ENCODE measurements at places on chromosomes 11 and 22. TPM values are rescaled to one million over a fixed set of nuclear protein-coding genes. Genes with fewer than 3 reads are reported as not detected.

- no peak overlapping the region for H3K27ac ChIP-seq
- no peaks in the 10 kb centered on the region for H3K27me3 ChIP-seq
- no peaks in the 10 kb centered on the region for H3K36me3 ChIP-seq
- DNase-seq = no peak
Measured at GRCh38 chr11:85279267-85279666, 347.9 kb downstream of the DLG2 start.

DNA sequence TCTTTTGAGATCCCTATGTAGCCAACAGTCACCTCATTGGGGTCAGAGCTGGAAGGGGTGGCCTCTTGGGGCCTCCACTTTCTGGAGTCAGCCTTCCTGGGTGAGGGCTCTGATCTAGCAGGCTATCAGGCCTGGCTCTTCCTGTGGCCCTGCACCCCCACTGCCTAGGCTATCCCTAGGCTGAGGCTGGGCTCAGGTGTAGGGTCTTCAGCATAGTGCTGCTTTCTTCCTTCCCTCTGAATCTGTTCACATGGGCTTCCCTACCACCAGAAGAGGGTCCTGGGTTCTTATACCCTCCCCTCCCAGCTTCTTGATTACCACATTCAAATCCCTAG, 456 bp upstream of the SPI1 start:
- no peaks in the 10 kb centered on the region for H3K4me1 ChIP-seq
- no peak for DNase-seq
- H3K27ac ChIP-seq = no peak overlapping the region
- H3K36me3 ChIP-seq = no peaks in the 10 kb centered on the region

- DNase-seq = no peak
- H3K4me1 ChIP-seq = no peaks in the 10 kb centered on the region
- no peak overlapping the region for H3K4me3 ChIP-seq
- no peaks in the 10 kb centered on the region for H3K36me3 ChIP-seq
- no peak overlapping the region for H3K27ac ChIP-seq
Measured at GRCh38 chr22:25987948-25988347, 181.3 kb upstream of the SEZ6L start.

GRCh38 chr11:47333886-47334443, 18.5 kb downstream of the MYBPC3 start:
- no peak overlapping the region for H3K27ac ChIP-seq
- no peak for DNase-seq
- no peaks in the 10 kb centered on the region for H3K27me3 ChIP-seq
- no peaks in the 10 kb centered on the region for H3K36me3 ChIP-seq
- no peak overlapping the region for H3K4me3 ChIP-seq
- H3K4me1 ChIP-seq = no peaks in the 10 kb centered on the region

GRCh38 chr11:95068549-95068948, 1.8 kb downstream of the SRSF8 start:
- peak overlapping the region; percentile 97 for H3K27ac ChIP-seq
- no peaks in the 10 kb centered on the region for H3K27me3 ChIP-seq
- DNase-seq = peak; percentile 94
- H3K4me3 ChIP-seq = peak overlapping the region; percentile 84

DNA sequence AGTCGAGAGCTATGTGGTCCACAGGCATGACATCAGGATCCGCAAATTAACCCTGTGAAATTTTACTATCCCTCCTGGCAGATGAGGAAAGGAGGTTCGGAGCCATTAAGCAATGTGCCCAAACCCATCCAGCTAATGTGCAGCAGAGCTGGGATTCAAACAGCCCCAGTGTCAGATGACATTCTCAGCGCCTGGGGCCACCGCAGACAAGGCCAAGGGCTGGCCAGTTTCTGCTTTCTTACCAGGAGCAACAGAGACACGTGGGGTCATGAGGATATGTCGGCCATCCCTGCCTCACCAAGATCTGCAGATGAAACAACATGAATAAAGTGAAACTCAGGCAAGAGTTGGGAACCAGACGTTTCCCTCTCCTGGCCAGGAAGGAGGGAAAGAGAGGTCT, 110.2 kb downstream of the TENM4 start:
- DNase-seq = no peak
- no peak overlapping the region for H3K27ac ChIP-seq
- no peaks in the 10 kb centered on the region for H3K36me3 ChIP-seq
- H3K27me3 ChIP-seq = no peaks in the 10 kb centered on the region
- H3K4me3 ChIP-seq = no peak overlapping the region
- no peaks in the 10 kb centered on the region for H3K4me1 ChIP-seq

DNA sequence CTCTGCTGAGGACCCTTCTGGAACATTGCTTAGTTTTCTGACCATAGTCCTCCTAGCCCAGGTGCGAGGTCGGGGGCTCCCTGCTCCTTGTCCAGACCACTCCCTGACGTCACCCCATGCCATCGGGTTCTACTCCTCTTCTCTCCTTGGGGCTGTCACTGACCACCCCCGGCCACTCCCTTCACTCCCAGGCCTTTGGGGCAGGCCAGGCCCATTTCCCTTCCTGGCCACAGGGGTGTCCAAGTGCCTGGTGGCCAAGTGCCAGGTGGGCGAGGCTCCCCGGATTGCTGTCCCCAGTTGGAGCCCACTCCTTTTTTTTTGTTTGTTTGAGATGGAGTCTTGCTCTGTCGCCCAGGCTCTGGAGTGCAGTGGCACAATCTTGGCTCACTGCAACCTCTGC, 19.5 kb downstream of the MRGPRD start:
- no peaks in the 10 kb centered on the region for H3K36me3 ChIP-seq
- no peak overlapping the region for H3K27ac ChIP-seq
- H3K27me3 ChIP-seq = no peaks in the 10 kb centered on the region
- H3K4me3 ChIP-seq = no peak overlapping the region

DNA sequence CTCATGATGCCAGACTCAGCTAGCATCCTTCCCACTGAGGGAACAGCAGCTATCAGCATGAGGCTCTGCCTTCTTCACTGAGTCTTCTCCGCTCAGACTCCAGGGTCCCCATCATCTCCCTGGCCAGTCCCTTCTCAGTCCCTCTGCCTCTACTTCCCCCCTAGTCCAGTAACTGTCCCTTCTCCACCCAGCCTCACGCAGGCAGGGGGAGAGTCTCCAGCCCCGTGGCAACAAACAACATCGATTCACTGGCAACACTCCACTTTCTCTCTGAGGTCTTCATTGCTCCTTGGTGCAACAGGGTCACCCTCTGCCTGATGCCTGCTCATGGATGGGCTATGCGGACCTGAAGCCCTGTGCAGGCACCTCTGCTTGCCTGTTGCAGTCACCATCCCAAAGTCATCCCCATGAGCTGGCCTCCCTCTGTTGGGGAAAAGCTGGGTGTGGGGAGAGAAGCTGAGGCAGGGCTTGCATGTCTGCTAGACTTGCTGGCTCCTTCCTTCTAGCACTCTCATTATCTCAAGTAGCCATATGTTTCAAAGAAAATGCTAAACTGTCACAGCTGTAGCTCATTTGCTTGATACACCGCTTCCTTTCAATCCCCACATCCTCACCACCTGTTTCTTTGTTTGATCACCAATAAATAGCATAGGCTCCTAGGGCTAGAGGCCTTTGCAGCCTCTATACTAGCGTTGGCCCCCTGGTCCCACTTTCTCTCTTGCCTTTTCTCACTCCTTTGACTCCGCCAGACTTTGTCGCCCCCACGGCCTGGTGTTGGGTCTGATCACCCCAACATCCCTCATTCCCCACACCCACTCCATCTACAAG, 4.3 kb upstream of the BCR start:
- H3K4me1 ChIP-seq = peaks cover 27% of the 10 kb centered on the region
- no peak overlapping the region for H3K27ac ChIP-seq
- DNase-seq = no peak
- H3K36me3 ChIP-seq = no peaks in the 10 kb centered on the region

EIF3F gene
- 387 TPM for total RNA-seq

NDUFA6 gene
- 53.3 TPM for total RNA-seq

OR52A5 gene
- 0.37 TPM for total RNA-seq

CRYBB2 gene
- 5.2 TPM for total RNA-seq
